Natural killer cell treated with Interleukin-12 subunit alpha and Interleukin-12 subunit beta and Interleukin-15 and Interleukin-18, amount 100 ng/mL, for 72 hours (primary cell): ENCODE measurements at places on chromosomes 2 and 18. TPM values are rescaled to one million over a fixed set of nuclear protein-coding genes. Genes with fewer than 3 reads are reported as not detected.

Gene AOX1
- 0.26 TPM for total RNA-seq

Gene ZNF532
- 19.3 TPM for total RNA-seq

Gene ZNF892
- 4.4 TPM for total RNA-seq

Gene LAMA1
- total RNA-seq, result not detected

Gene WNT6
- total RNA-seq, result not detected

Gene OXER1
- not detected for total RNA-seq

Gene CELF4
- not detected for total RNA-seq

Gene ERFE
- total RNA-seq, result 0.20 TPM

Gene CNDP1
- not detected for total RNA-seq

Gene RGPD4
- 0.07 TPM for total RNA-seq

Gene LIPG
- total RNA-seq, result 0.19 TPM

Gene IL1RL1
- total RNA-seq, result 57.7 TPM

Gene GLB1L
- 3.6 TPM for total RNA-seq

Gene KCNF1
- not detected for total RNA-seq

Gene ANKRD30BL
- total RNA-seq, result not detected

Gene ATF2
- 62.8 TPM for total RNA-seq

Gene UBE2F
- 78.0 TPM for total RNA-seq

Gene SH3BP4
- total RNA-seq, result not detected

Gene HOXD3
- total RNA-seq, result not detected

Gene GPR75
- total RNA-seq, result 13.2 TPM

Gene PDE1A
- not detected for total RNA-seq

Gene FEV
- total RNA-seq, result not detected

Gene PAX3
- not detected for total RNA-seq

Gene CCDC85A
- not detected for total RNA-seq

Gene PROKR1
- total RNA-seq, result not detected

Gene SAG
- total RNA-seq, result 0.05 TPM

Gene SH2D6
- total RNA-seq, result 0.24 TPM

Gene AGXT
- not detected for total RNA-seq

Gene ZEB2
- total RNA-seq, result 181 TPM

Gene EML6
- 1.1 TPM for total RNA-seq

Gene ANKRD29
- not detected for total RNA-seq

Gene CYTIP
- total RNA-seq, result 1,319 TPM

Gene TMEM178A
- not detected for total RNA-seq

Gene NPAS2
- 0.53 TPM for total RNA-seq

Gene PROM2
- 0.95 TPM for total RNA-seq

Gene ADRA2B
- not detected for total RNA-seq

Gene RBM43
- 2.7 TPM for total RNA-seq

Gene YPEL5
- total RNA-seq, result 23.4 TPM

Gene HOXD10
- not detected for total RNA-seq

Gene DSG4
- total RNA-seq, result not detected

Gene TCF23
- not detected for total RNA-seq

Gene IL36A
- not detected for total RNA-seq

Gene FAM237A
- total RNA-seq, result not detected

Gene WDR33
- total RNA-seq, result 85.3 TPM

Gene MSH2
- total RNA-seq, result 43.5 TPM

Gene RAD51AP2
- not detected for total RNA-seq

Gene G6PC2
- total RNA-seq, result not detected

Gene PTGR3
- total RNA-seq, result 20.0 TPM
